Cortex of kidney (tissue), 1 donor: ENCODE measurements at places on chromosomes 11 and 22.

- DNase-seq, result no peak
Observed at GRCh38 chr22:37229012-37229804, 14.9 kb downstream of the RAC2 start.

GRCh38 chr11:125901872-125902271, 1.1 kb downstream of the PUS3 start:
- no peak for DNase-seq

DNA sequence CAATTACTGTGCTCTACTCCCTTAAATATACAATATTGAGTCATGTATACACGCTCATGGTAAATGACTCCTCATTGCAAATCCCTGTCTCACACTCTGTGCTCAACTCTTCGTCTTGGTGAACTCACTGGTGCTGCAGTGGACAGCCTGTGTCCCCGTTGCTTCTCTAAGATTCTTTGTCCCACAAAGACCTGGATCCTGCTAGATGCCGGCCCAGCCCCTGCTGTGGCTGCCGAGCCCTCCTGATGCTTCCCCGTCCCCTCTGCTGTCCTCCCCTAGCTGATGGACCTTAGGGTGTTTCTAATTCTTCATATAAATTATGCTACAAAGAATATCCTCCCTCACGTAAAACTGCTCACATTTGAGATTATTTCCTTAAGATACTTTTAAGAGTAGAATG, 5.5 kb downstream of the APOL2 start:
- DNase-seq, result no peak

DNA sequence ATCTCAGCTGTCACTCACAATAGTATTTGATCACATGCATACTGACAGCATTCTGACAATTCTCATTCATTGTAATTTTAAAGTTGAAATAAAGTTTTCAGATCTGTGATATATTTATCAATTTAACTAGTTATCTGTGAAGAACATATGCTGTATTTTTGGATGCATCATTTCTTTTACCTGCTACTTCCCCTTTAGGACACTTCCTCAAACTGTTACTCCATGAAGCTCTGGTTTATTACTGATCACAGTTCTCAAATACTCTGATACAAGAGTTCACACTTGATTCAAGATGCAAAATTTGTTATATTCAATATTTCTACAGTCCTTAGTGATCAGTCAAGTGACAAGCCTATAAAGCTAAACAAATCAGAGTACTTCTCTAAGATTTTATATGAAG, 1655.2 kb downstream of the LRRC4C start:
- DNase-seq, result no peak

- DNase-seq, result no peak
Observed at GRCh38 chr11:112113539-112114457, 27.1 kb downstream of the SDHD start.

- no peak for DNase-seq
Observed at GRCh38 chr22:25084405-25085107, 115.1 kb upstream of the CRYBB3 start.

DNA sequence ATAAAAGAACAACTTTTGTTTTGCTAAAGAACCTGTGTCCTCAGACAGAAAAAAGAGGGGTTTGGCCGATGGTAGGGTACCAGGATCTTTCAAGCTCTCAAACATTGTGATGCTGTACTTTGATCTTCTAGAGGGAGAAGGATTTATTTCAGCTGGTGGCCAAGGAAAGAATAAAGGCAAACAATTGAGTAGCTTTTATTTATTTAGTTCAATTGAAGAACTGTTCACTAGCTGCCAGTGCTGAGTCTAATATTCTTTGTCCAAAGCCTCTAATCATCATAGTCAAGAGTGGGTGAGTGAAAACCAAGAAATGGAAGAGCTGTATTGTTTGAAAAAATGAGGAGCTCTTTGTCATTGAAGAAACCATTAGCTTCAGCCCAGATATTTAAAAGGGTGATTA, 138.4 kb downstream of the FAT3 start:
- no peak for DNase-seq

GRCh38 chr22:39457556-39458443, 988 bp downstream of the MGAT3 start:
- no peak for DNase-seq

GRCh38 chr11:116773203-116774097, 663 bp upstream of the BUD13 start:
- no peak for DNase-seq

DNA sequence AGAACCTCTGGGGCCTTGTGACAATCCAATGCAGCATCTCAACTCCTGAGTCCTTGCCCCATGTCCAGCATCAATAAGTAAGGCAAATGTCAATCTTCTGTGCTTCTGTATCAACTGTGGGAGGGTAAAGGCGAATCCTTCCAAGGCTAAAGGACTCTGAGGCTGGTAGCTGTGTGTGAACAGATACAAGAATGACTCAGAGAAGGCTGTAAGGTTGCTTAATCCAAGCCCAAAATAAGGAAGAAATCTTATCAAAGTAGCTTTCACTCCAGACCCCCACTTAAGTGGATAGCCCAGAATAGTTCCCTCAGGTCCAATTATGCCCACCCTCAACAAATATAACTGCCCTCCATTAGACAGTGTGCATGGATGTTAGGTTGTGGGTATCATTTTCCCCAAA, 28.1 kb upstream of the SCGB1A1 start:
- DNase-seq, result no peak

DNA sequence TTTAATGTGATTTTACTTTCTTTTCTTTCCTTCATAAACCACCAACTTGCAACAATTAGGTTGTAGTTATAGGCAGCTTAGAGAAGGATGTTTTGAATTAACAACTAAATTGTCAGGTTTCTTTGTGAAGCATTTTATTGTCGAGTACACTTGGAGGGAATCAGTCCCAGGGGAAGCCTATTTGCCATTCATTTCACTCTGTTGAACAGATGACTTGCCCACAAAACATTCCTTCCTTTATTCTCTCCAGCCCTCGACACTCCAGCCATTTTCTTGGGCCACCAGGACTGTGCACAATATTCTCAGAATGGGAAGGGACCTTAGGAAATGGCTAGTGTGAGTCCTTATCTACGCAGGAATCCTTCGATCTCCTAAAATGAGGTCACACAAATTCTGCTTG, 620.6 kb downstream of the SOX6 start:
- DNase-seq, result no peak

GRCh38 chr11:124758355-124759265, 3.5 kb downstream of the ESAM start:
- peak; percentile 27 for DNase-seq

DNA sequence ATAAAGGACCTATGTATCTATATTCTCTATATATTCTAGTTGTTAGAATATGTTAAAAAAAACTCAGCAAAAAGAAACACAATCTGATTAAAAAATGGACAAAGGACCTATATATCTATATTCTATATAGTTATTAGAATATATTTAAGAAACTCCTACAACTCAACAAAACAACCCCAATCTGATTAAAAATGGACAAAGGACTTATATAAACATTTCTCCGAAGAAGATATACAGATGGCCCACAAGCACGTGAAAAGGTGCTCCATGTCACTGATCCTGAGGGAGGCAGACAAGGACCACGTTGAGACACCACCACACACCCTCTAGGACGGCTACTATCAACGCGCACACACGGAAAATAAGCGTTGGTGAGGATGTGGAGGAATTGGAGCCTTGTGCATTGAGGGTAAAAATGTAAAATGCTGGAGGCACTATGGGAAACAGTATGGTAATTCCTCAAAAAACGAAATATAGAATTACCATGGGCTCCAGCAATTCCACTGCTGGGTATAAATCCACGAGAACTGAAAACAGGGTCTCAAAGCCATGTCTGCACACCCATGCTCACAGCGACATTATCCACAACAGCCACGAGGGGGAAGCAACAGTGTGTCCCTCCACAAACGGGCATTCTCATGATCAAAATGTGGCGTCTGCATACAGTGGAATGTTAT, 22.7 kb downstream of the YPEL1 start:
- no peak for DNase-seq

DNA sequence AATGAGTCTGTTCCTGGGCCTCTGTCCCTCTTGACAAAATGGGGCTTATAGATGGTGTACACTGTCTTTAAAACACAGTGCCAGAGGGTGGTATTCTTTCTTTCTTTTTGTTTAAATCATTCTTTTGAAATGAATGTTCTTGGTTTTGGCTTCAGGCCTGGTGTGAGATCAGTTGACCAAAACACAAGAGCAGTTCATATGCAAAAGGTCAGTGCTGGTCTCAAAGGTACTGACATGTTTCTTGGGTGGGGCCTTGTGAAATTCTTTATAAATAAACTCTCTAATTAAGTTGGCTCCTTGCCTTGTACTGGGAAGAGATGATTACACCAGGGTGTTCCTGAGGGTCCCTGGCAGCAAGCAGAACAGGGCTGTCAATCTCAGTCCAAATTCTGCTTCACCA, 110.0 kb downstream of the FBXO7 start:
- DNase-seq, result no peak

GRCh38 chr11:18523084-18523483, 3.7 kb downstream of the TSG101 start:
- no peak for DNase-seq

GRCh38 chr22:47197773-47198500, 435.5 kb downstream of the TBC1D22A start:
- DNase-seq, result no peak

DNA sequence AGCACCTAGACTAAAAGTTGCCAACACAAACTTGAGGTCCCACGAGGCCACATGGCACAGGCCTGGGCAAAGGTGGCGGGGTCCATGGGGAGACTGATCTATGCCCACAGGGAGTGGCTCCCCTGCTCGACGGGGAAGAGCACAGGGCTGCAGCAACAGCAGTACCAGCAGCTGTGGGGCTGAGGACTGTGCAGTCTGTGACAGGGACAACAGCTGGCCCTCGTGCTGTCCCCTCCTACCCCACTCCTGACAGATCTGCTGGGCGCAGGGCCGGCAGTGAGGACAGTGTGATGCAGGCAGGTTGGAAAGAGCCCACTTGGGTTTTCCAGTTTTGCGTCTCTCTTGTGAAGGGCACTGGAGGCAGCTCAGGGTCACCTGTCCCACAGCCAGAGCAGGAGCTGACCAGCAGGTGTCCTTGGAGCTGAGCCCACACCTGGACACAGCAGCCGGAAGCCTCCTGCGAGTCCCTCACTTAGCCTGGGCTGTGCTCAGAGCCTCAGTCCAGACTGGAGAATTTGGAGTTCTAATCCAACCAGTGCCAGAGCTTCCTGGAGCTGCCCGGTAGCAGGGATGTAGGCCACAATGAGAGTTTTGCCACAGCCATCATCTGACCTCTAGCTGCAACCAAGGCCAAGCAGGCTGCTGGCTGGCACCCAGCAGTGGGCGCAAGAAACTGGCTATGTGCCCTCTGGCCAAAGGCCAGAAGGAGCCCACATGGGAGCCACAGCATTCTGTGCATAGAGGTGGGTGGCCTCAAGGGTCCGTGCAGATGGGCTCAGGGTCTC, 3.6 kb upstream of the GAS2L1 start:
- DNase-seq, result no peak

DNA sequence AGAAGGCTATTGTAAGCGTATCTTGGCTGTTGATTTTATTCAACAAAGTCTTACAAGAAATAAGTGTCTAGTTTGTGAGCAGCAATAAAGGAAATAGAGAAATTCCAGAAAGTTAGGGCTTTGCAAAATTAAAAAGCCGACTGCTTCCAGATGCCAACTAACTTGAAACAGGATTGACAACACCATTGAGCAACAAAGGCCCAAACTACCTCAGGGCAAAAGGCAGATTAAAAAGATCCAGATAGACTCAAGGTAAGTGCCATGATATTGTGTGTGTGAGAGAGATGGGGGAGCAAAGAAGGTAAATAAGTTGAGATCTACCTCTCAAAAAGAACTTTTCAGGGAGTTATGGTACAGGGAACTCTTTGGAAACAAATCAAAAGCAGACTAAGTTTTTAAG, 49.1 kb downstream of the PARVG start:
- no peak for DNase-seq

DNA sequence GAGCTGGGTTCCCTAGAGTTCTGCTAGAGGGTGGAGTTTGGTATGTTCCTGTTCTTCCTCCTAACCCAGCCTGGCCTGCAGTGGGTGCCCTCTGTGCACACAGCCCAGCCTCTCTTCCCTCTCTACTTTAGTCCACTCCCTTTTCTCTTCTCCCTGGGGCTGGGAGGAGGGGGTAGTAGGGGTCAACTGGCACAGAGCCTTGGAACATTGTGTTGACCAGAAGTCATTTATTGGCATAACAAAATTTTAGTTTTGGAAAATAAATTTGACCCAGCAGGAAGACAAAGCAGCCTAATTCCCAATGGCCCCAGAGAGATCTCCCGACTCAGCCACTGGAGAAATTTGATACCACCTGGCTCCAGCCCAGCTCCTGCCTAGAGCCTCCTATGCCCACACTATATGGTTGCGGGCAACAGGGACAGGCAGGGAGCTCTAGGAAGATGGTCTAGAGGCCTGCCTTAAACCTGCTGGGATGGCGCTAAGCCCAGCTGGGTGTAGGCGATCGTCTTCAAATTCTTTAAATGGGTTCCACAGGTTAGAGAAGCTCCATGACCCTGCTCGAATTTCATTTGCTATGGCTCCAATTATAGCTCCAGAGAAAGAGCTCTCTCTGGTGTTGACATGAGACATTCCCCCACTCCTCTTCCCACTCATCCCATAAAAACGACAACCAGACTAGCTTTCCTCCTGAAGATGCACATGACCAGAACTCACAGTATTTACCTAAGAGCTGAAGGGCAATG, 9.9 kb downstream of the PCSK7 start:
- no peak for DNase-seq

DNA sequence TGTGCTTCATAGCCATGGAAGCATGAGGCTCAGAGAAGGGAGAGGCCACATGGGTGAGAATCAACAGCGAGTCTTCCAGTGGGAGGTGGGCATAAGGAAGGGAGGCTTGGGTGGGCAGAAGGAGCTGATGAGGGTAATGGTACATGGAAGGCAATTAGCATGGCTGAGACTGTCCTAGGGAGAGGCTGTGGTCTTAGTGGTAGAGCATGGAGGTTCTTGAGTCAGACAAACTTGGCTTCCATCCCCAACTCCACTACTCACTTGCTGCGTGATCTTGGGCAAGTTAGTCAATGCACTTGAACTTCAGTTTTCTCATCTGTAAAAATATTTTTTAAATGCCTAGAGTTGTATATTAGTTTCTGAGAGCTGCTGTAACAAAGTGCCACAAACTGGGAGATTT, 227.2 kb upstream of the E2F8 start:
- no peak for DNase-seq

- no peak for DNase-seq
Observed at GRCh38 chr22:19419086-19419463, 12.5 kb downstream of the HIRA start.

GRCh38 chr11:1271002-1271401, 38.4 kb downstream of the TOLLIP start:
- no peak for DNase-seq

- DNase-seq, result no peak
Observed at GRCh38 chr11:118622376-118623268, 15.2 kb downstream of the PHLDB1 start.
